ENCODE measurements at places on chromosomes 2 and 18. TPM values are rescaled to one million over a fixed set of nuclear protein-coding genes. Genes with fewer than 3 reads are reported as not detected.

HS6ST1 gene
- 34.5 TPM for polyA plus RNA-seq

LONRF2 gene
- polyA plus RNA-seq, result not detected

LBX2 gene
- polyA plus RNA-seq, result 6.4 TPM

CPO gene
- 0.07 TPM for polyA plus RNA-seq

SDC1 gene
- polyA plus RNA-seq, result 113 TPM

C18orf54 gene
- polyA plus RNA-seq, result 0.94 TPM

DNA sequence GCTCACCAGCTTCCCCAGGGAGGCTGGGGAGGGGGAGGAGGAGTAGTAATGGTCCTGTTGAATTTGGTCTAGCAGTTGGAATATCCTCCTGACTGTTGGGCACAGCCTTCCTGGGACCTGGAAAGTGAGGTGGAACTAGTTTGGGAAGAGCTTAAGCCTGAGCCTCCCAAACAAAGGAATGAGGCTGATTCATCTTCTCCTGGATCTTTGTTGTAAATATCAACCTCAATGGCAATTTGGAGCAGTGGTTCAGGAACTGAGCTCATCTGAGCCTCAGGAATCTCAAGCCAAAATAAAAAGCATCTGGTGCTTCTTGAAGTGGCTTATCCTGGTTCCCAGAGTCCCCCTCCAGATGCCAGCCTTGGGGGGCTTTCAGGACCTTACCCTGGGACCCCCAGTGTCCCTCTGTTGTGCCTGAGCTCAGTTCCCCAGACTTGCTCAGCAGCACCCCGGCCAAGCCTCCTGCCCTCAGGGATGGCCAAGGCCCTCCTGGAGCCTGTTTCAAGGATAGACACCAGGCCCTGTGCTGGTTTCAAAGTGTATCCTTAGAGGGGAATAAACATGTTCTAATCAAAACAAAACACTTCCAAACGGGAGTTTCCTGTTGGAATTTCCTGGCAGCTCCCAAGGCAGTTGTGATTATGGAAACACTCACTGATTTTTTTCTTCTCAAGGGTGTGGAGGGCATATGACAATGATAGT, 112.6 kb downstream of the DDX1 start:
- DNase-seq, result no peak

GRCh38 chr2:159177957-159178356, 108.5 kb downstream of the WDSUB1 start:
- no peak for DNase-seq

GRCh38 chr2:146734042-146734820, 1110.6 kb upstream of the ACVR2A start:
- peak; percentile 62 for DNase-seq

DNA sequence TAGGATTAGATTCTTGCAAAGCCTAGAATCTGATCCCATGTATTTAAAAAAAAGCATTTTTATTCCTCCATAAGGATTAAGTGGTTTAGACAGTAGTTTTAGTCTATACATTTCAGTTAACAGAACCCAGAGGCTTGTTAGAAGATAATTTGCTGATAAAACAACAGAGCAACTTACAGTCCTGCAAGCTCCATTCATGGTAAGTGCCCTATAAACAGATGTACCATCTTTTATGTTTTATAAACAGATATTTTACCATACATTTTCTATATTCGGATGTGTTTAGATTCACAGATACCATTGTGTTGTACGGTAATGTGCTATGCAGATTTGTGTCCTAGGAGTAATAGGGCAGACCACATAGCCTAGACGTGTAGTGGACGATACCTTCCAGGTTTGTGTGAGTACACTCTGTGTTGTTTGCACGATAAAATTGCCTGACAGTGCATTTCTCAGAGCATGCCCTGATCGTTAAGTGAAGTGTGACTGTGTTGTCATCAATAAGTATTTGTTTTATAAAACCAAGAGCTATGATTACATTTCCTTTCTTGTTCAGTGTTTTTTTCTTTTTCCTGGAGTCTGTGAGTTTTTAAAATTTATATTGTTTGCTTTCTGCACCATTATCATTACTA, 54.2 kb downstream of the CERS6 start:
- DNase-seq, result no peak

GRCh38 chr2:176272870-176273459, 3.7 kb downstream of the MTX2 start:
- DNase-seq, result no peak

- peak; percentile 94 for DNase-seq
Measured at GRCh38 chr2:239444626-239445577, 44.1 kb upstream of the HDAC4 start.

- DNase-seq, result peak; percentile 3
Measured at GRCh38 chr2:107553539-107553938, 273.2 kb upstream of the RGPD4 start.

- DNase-seq, result no peak
Measured at GRCh38 chr2:4937550-4937949, 754.6 kb upstream of the SOX11 start.

DNA sequence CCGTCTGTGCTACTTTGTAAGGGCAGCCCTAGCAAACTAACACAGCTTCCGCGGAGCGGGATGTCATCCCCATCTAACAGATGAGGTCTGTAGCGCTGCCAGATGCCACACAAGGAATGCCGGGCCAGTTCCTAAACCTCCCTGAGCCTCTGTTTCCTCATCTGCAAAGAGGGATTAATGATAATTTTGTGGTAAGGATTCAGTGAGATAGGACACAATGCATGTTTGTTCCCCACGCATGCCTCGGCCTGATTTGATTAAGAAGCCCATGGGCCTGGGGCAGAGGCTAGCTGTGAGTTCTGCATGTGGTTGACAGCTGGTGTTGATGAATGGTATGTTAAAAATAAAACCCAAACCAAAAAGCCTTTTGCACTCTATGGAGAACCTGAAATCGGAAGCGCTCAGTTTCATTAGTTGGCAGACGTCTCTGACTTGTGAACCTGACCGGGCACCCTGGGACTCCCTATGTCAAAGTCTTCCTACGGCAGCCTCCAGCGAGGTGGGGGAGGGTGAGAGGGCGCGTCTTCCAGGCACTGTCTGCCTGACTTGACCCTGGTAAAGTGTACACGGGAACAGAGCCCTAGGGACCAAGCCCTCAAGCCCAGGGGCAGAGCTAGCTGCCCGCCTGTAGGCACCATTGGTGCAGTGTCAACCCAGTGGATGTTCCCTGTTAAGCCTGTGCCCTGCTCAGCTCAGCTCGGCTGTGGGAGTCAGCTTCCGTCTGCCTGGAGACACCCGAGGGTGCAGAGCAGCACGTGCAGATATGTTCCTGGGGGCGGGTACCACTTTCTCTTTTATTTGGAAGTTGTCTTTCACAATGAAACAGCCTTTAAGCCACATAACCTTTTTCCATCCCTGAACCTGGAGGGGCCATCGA, 14.8 kb upstream of the INHBB start:
- DNase-seq, result no peak

- no peak for DNase-seq
Measured at GRCh38 chr18:61833387-61833786, 59.4 kb downstream of the RNF152 start.

DNA sequence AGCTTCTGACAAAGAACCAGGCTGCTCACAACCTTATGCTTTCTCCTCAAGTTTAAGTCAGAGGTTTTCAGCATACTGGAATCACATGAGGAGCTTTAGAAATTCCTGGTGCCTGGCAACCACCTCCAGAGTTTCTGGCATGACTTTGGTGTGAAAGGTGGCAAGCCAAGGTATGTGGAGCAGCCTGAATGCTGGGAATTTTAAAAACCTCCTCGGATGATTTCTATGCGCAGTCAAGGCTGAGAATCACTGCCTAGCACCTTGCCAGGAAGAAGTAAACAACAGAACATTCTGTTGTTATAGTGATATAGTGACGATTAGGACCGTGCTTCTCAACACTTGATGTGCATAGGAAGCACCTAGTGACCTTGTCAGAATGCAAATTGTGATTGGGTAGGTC, 11.7 kb downstream of the CCBE1 start:
- no peak for DNase-seq

DNA sequence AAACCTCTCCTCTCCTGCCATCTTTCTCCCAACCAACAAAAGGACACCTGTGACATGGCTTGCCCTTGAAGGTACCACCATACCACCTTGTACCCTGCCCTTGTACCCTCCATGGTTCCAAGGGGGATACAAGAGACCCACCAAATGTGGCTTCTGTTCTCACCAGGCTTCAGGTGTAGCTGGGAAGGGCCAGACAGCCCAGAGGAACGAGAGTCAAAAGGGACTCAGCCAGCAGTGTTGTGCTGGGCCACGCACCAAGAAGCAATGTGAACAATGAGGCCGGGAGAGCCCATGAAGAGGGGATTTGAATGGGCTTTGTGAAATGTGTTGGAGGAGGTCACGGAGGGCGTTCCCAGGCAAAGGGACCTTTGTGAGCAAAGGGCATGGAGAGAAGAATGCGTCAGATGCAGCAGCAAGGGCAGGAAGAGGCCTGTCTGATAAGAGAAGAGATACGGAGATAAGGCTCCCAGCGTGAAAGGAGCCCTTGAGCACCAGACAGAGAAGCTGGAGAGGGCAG, 48.6 kb downstream of the PLB1 start:
- peak; percentile 92 for DNase-seq

DNA sequence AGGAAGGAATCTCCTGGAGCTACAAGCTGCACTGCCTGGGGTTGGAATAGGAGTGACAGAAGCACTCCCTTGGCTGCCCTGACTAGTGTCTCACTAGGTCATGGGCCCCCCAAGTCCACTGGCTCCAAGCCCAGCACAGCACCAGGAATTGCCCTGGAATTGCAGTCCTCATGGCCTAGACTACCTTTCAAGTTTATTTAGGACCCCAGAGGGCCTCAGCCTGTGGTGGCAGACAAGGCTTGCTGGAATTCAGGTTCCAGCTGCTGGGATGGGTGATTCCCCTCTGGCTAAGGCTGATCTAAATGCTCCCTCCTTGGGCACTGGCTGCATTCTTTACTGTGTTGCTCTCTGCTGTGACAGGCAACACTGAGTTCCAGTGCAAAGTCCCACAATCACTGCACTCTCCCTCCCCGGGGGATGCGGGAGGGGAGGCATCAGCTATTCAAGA, 14.0 kb downstream of the STRADB start:
- no peak for DNase-seq

GRCh38 chr18:79348066-79348465, 47.7 kb upstream of the NFATC1 start:
- no peak for DNase-seq

GRCh38 chr2:68710336-68710735, 24.3 kb upstream of the ARHGAP25 start:
- no peak for DNase-seq

- no peak for DNase-seq
Measured at GRCh38 chr2:219369447-219369861, 18.3 kb downstream of the DNPEP start.

DNA sequence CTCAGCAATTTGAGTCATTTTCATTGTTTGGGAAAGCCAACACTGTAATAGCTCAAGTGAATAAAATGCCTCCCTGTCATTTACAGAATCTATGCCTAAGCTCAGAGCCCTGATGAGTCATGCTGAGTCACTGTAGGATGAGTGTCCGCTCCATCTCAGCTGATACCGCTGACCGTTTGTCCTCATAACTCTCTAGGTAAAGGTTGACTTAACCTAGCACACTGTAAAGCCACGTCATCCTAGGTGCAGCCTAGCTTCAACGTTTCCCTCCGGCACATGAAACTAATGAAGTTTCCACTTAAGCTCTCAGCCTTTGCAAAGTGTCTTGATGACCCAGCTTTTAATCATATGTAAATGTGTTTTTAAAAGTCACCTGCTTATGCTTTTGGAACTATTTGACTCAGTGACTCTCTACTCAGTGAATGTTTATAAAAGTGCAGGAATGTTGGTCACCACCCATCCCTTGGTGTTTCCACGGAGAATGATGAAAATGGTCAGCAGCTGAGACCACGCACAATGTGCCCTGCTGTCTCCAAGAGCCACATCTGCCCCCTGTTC, 154.0 kb downstream of the PMAIP1 start:
- peak; percentile 60 for DNase-seq

- no peak for DNase-seq
Measured at GRCh38 chr2:127695491-127696472, 5.5 kb upstream of the SFT2D3 start.

- no peak for DNase-seq
Measured at GRCh38 chr2:56014046-56014730, 90.6 kb upstream of the EFEMP1 start.
